Cerebellum (tissue), 4 donors: ENCODE measurements at places on chromosomes 11 and 22. TPM values are rescaled to one million over a fixed set of nuclear protein-coding genes. Genes with fewer than 3 reads are reported as not detected.
A peak's percentile ranks its signal among the peaks of the same experiment; 100 is the strongest.

GRCh38 chr11:43992834-43993637 lies 50.6 kb downstream of the C11orf96 start:
- no peak for DNase-seq

DNA sequence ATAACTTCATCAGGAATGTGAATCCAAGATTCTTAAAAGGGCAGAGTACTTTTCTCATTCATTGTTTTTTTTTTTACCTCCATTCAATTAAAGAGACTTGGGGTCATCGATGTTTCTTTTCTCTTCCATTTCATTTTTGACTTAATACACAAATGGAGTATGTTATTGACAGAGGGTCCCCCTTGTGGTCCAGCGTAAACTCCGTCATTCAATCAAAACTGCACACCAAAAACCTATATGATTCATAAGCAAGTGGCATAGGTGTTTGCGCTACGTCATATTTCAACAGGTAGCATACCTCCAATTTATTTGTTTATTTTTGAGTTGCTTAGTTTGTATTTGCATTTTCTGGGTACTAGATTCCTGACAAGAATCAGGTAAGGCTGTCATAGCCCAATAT lies 12.7 kb upstream of the FOLH1 start:
- no peak for DNase-seq

GRCh38 chr11:45304992-45305335 lies 18.8 kb upstream of the SYT13 start:
- no peak for DNase-seq

- DNase-seq, result no peak
These were observed 2.6 kb downstream of the TBC1D10A start for GRCh38 chr22:30324014-30324730.

DNA sequence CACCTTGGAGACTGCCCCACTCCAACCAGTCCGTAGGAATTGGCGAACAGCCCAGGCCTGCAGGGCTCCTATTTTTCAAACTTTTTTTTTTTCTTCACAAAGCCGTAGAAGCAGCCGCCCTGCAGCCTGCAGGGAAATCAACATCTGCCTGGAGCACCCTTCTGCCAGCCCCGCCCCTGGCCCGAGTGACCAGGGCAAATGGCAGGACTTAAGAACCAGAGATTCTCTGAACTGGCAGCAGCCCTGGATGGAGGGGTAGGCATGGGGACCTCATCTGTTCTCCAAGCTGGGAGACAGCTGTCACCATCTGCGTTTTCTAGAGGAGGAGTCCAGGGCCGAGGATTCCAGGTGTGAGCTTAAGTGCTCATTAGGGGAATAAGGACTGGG lies 5.6 kb downstream of the SCN2B start:
- no peak for DNase-seq

- DNase-seq, result no peak
These were observed 561.8 kb upstream of the CADM1 start for GRCh38 chr11:116065986-116066385.

GRCh38 chr11:17244046-17244445 lies 32.5 kb upstream of the NUCB2 start:
- no peak for DNase-seq

DNA sequence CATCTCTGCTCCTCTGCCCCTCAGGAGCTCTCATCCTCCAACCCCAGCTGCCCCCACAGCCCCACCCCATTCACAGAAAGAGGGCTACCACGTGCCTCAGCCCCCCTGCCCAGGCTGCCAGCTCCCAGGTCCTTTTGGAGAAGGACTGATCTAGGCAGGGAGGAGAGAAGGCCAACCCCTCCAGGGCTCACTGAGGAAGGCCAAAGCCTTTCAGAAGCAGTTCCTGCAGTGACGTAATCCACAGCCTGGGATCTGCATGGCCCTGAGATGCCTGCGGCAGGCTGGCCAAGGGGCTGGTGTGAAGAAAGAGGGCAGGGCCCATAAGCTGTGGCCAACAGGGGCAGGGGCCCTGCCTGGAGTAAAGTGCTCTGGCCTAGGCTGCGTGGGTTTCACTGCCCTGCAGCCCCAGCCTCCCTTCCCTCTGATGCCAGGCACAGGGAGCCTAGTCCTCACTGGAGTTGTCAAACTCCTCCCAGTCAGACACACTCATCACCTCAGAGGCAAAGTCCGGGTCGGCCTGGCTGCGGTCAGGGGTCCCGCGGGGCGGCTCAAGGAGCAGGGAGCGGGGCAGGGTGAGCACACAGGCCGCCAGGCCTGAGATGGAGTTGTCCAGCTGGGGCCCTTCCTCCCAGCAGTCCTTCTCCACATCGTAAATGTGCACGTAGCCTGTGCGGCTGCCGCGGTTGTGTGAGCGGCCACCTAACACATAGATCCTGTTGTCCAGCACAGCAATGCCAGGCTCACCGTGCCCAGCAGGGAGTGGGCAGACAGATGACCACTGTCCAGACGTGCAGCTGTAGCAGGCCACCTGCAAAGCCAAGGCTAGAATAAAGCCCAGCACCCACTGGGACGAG lies 4.2 kb upstream of the SCARF2 start:
- no peak for DNase-seq

DNA sequence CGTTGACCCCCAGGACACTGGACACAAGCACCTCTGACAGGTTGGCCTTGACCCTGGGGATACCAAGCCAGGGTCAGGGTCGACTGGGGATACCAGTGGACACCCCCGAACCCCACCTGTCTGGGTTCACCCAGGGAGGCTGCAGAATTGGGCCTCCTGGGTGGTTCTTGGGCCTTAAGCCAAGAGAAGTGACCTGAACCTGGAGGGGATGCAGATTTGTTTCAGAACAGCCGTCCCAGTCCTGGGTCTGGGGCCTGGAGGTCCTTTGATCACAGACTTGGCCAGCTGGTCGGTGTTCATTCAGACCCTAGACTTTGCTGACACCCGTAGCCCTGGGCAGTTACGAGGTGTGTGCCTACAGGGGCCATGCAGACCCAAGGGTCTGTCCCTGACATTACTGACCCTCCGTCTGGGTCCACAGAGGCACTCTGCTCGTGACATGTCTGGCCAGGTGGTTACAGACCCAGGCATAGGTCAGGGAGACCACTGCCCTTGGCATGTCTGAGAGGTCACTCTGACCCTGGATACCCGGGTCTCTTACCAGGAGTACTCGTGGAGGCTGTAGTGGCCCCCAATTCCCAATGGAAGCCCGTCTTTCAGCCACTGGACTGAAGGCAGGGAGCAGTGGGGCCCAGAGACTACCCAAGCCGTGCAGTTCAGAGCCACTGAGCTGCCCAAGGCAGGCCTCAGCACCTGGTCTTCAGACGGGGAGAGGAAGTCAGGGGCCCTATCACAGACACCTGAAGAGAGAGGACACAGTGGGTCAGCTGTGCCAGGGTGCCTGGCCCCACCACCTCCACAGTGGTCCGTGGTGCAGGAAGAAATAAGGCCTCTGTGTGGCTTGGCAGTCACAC lies 6.4 kb downstream of the SIGIRR start:
- DNase-seq, result no peak

GRCh38 chr11:68331338-68331947 lies 19.1 kb downstream of the LRP5 start:
- no peak for DNase-seq

- no peak for DNase-seq
These were observed 32.7 kb downstream of the TBC1D22A start for GRCh38 chr22:46795140-46795539.

- peak; percentile 2 for DNase-seq
These were observed at the start of gene CASP1 for GRCh38 chr11:105034813-105035620. TSS of gene CASP1 (minus strand) at chr11:105035144. CDS start at chr11:105035113, 31 bp downstream.

DNA sequence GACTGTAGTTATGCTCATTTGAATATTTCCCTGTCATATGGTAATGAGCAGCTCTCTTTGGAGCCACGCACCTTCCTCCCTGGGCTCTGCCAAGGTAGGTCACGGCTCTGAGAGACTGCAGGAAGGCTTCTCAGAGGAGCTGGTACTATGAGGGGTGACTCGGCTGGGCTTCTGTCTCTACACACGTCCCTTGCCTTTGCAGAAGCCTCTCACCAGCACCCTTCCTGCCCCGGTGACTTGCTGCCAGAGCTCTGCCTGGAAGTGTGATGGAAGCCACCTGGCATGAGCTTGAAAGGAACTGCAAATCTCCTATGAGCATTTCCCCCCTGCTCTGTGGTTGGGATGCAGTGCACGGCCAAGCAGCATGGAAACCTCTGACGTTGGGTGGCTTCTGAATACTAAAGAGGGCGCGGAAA lies 74.2 kb downstream of the KIRREL3 start:
- DNase-seq, result peak; percentile 57

DNA sequence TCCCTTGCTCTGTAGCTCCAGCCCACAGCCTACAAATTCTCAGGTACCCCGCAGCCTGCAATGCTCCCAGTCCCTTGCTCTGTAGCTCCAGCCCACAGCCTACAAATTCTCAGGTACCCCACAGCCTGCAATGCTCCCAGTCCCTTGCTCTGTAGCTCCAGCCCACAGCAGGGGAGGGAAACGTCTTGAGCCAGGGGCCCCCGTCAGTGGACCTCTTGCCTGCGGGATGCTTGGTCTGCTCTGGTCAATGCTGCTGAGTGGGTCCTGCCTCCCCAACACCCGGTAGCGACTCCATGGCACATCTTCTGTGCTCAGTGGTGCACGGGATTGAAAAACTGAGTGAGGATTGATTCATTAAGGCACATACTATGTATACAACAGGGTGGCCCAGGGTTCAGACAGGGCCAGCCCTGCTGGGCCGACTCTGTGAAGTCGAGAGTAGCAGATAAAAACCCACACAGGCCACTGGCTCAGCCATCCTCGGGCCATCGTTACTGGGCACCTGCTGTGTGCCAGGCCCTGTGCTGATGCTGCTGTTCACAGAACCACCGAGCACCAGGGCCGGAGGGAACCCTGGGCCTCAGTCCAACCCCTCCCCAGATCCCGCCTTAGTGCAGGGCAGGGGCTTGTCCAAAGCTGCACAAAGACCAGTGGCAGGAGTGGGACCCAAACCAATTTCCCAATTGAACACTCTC lies 69.7 kb downstream of the MYO7A start:
- DNase-seq, result no peak

DNA sequence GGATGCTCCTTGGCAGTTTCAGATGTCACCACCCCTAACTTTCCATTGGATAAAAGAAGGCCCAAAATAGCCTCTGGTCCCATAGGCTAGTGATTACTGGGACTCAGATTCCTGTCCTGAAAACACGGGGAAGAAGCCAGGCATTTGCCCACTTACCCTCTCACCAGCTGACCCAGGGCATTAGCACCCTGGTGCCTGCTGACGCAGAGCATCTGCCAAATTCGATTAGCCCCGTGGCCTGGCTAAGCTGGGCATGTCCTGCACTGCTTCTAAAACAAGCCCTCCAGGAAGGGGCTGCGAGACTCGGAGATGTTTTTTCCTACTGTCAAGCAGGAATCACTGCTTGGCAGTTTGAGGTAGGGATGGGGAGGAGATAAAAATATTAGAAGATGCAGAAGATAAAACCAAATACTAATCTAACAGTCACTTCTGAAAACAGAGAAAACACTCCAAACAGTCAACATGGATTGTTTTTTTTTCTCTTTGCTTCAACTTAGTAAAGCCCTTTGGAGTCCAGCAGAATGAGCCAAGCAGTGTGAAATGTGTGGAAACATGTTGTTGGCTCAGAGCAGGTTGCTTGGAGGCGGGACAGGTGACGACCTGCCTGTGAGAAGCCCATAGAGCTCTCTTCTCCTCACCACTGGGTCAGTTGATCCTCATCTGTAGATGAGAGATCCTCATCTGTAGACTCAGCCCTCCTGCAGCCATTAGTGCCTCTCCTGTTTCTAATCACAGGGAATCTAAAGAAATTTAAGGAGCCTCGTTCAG lies 54.0 kb downstream of the BDNF start:
- DNase-seq, result no peak

GRCh38 chr22:17117400-17117799 lies 3.8 kb downstream of the TMEM121B start:
- DNase-seq, result no peak

DNA sequence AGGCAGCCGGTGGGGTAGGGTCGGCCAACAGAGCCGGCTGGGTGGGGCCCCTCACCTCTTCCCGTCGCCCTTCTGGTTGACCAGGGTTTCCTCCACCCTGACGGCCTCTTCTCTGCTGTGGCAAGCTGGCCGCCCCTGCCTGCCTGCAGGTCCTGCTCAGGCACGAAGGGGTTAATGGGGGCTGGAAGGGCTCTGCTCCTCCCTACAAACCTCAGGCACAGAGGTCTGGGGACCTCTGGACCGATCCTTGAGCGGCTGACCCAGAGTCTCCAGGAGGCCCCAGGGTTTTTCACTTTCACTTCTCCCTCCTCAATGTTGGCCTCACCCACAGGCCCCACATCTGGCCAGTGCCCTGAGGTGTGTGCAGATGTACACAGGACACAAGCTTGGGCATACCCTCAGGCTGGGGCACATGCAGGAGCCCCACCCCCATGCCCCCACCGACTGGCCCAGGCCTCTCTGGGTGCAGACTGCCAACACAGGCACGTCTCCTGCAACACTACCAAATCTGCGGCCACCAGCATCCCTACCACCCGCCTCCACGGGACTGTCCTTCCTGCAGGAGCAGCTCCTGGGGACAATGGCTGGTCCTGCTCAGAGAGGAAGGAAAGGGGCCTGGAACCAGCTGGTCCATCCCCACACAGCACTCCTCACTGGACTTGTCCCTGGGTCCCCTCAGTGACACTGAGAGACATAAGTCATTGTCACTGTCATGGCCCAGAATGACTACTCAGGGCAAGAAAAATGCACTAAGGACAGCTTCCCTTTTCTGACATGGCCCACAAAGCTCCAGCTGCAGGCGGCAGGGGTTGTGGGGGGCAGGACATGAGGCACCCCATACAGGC lies 3.2 kb upstream of the TBX1 start:
- DNase-seq, result no peak

DNA sequence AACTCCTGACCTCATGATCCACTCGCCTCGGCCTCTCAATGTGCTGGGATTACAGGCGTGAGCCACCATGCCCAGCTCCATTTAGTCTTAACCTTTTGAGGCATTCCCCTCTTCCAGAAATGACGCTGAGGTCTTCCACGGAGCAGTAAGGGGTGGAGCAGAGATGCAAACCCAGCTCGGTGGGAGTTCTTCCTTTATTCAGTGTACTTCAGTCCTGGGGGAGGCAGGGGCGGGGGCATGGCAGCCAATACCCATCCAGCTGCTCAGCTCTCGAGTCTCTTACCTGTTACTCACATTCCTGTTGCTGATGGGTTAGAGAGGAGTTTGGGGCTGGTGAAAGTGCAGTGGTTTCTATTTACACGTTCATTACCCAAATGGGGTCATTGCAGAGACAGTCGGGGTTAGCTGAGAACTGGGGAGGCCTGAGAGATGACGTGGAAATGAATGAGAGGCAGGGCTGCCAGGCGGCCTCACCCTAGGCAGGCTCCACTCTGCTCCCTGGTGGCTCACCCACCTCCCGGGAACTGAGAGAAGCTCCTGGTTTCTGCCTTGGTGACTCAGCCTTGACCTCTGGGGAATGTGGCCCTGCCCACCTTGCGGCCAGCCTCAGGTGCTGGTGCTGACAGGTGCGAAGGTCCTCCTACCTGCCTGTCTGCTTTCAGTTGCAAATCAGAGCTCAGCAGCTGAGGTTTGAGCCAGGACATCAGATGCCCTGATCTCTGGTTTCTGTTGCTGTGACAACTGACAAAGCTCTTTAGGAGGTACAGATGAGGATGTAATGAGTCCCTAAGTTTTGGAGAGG lies 13.4 kb upstream of the ST14 start:
- no peak for DNase-seq

GRCh38 chr11:35893796-35894475 lies 49.9 kb upstream of the LDLRAD3 start:
- no peak for DNase-seq

GRCh38 chr11:1770528-1770927 lies 6.8 kb upstream of the CTSD start:
- DNase-seq, result no peak

Gene CDC42EP1
- total RNA-seq, result 2.6 TPM

Gene TTC36
- 1.5 TPM for total RNA-seq

Gene OR5P2
- total RNA-seq, result not detected

Gene BACE1
- 26.6 TPM for total RNA-seq

Gene CHADL
- 2.4 TPM for total RNA-seq

Gene TIMM8B
- 57.9 TPM for total RNA-seq

Gene ELMOD1
- 47.8 TPM for total RNA-seq
